ENCODE measurements at places on chromosomes 4 and X. TPM values are rescaled to one million over a fixed set of nuclear protein-coding genes. Genes with fewer than 3 reads are reported as not detected.

GRCh38 chrX:44106864-44107263 lies 133.7 kb upstream of the NDP start:
- DNase-seq, result no peak

DNA sequence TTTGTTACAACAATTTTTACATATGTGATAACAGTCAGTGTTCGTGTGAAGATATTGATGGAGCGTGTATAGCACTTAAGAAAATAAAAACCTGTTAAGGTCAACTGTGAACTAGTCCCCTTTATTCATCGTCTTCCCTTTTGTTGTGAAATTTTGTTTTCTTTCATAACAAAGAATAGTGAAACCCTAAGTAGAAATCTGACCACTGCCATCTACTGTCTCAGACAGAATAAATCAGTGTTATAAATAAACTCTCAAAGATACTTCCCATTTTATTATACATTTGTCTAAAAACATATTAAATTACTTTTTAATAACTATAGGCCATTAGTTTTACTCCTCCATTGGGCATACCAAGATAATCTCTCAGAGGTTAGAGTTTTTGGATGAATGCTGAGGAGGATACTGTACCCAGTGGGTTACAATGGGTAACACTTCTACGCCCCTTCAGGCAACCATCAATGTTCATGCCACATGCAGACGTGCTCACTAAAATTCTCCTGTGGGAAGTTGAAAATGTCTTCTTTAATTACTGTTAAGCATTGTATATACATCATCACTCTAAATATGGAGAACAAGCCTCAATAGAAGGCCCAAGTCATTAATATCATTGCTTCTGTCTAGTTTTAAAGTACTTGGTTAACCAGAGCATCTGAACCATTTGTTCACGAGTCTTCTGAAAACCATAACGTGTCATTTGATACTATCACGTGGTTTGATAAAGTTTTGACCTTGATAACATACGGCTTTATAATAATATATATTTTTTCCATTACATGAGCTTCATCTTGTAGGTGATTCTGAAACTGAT lies 171.2 kb downstream of the TMA16 start:
- no peak for DNase-seq

DNA sequence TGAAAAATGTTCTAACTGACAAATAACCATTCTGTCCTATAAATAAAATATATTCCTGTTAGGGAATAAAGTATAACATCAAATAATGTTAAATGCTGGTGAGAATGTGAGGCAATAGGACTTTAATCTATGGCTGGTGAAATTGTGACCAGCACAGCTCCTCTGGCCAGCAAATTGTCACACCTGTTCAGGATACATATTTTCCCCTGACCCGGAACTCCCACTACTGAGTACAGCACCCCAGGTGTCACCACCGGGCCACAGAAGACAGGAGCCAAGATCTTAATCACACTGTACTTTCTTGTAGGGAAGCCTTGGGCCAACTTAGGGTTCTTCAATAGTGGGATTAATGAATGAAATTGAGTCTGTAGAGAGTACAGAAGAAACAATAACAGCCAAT lies 33.2 kb downstream of the C4orf33 start:
- no peak for DNase-seq

- DNase-seq, result no peak
Measured at GRCh38 chr4:40552536-40552935, 77.1 kb downstream of the RBM47 start.

DNA sequence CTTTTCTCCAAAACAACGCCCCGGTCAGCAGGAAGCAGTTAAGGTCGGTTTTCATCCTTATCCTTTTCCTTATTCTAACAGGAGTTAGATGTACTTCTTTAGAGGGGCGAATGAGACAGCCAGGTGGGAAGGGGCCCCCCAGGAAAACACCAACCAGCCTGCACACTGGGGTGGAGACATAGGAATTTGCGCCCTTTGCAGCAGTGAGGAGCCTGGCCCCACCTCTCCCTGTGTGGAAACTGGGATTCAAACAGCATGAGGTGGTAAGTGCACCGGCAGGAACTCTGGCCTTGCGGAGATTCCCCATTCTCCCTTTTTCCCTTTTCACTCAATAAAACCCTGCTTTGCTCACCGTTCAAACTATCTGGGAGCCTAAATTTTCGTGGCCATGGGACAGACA lies 8.0 kb upstream of the FAM47C start:
- DNase-seq, result no peak

DNA sequence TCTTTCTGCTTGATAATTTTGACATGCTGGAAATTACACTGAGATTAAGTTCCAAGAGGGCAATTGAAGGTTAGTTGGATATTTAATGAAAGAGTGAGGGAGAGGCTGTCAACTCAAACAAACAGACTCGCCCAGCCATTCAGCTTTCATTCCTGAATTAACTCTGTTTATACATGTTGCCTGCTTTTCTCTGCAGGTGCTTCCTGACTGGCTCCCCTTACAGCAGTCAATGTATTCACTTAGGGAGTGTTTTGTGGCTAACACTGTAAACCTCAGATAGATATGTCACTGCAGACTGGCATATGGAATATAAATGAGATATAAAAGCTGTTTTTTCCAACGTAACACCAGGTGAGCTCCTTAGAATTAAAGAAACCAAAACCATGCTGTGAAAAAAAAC lies 28.7 kb downstream of the TMPRSS11A start:
- no peak for DNase-seq

Gene FHIP1A
- 19.3 TPM for total RNA-seq

Data from Calu3 (cell line).